ENCODE measurements at places on chromosomes 1 and 21.

DNA sequence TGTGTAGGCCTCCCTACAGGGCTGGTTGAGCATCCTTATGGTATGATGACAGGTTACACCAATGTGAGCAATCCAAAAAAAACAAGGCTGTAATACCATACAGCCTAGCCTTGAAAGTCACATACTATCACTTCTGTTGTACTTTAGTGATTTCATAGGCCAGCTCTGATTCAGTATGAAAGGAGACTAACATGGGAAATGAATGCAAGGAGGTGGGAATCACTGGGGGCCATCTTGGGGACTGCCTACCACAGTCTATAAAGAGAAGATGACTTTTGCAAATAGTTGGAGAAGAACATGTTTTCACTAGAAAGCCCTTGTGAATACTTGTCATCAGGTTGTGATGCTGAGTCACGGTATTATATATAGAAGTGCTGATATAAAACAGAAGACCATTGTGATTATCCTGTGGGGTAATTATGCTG is 270.7 kb downstream of the S1PR1 start:
- no peak for DNase-seq

- no peak for DNase-seq
Observed at GRCh38 chr1:52337439-52337838, 28.6 kb downstream of the CC2D1B start.

GRCh38 chr1:22739648-22740385 is 29.2 kb downstream of the EPHB2 start:
- no peak for DNase-seq

DNA sequence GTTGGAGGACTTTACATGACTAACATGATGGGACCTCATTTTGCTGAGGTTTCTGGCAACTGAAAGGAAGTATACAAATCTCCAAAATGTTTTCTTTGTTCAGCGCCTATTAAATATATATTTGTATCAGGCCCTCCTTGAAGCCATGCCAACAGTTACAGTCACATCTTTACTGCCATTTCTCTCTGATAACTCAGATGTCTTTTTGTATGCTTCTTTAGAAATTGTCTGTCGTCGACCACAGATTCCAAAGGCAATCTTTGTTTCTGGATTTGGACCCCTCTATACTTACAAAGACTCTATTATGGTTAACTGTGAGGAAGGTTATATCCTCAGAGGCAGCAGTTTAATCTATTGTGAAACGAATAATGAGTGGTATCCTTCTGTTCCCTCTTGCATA is 69.4 kb downstream of the C4BPA start:
- no peak for DNase-seq

- DNase-seq = no peak
Observed at GRCh38 chr1:247407180-247407616, 8.8 kb upstream of the NLRP3 start.
